Heart left ventricle (tissue), 16 donors: ENCODE measurements at places on chromosomes 4 and X.

DNA sequence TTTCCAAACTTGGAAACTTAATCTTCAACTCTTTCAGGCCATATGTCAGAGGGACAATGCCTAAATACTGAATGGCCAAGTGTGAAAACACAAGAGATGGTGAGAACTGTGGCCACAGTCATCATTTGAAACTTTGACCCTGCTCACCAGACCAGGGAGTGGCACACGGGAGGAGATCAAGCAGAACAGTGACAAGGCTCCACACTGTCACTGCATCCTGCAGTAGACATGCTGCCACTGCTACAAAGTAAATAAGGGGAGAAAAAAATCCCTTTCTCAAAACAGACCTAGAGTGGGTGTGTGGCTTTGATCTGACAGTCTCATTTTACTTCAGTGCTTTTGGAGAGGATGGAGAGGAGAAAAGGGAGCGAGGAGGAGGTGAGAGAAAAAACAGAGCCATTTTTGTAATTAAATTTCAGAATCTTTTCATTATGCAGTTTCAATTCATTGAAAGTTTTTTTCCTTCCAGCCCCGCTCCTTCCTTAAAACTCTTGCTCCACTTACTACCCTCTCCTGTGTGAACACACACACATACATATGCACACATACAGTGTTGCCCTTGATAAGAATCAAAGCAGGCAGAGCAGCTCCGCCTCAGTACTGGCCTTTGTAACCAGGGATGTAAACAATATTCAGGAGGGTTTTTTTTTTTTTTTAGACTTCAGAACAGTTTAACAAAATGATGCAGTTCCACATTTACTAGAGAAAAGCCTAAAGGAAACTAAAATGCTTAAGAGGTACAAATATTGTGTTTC lies 34.4 kb downstream of the NEXMIF start:
- no peak for DNase-seq

DNA sequence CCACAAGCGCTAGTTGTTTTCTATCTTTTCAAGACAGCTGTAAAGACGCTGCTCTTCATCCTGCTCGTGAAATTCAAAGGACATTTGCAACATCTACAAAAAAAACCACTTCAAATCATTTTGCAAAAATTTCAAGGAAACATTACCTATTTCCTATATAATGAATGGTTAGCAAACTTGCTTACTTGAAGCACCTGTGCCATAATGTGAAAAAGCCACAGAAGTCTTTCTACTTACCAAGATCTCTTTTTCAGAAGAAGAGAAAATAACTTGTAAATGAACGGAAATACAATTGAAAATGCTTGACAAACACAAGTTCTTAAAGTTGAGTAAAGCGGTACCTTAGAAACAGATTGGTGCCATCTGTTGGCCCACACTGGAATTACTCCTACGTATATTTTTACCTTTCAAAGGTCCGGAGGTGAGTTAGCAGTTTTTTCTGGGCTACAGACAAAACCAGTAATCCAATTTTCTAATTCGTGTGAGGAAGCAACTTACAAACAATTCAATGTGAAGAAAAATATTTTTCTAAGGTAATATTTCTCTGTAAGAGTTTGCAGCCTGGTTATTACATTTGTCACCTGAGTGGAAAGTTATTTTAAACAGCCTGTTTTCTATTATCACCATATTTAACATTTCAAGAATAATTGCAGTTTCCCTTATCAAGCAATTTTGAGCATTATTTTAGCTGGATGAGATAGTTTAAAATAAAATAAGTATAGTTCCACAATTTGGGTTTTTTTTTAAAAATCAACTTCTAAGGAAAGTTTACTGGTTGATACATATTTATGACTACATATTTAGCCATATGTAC lies at the start of gene TLR6:
Gene TLR6 (minus strand): TSS at position 294 of the 814 bp plus-strand sequence. CDS start 27,344 bp downstream, outside the sequence.
- DNase-seq: peak; percentile 39

GRCh38 chr4:143626134-143626911 lies 74.2 kb downstream of the FREM3 start:
- peak; percentile 71 for DNase-seq

- no peak for DNase-seq
These were observed 139.9 kb downstream of the HDX start for GRCh38 chrX:84362184-84362838.

- no peak for DNase-seq
These were observed 1508.9 kb downstream of the STIM2 start for GRCh38 chr4:28369499-28369898.
